ENCODE measurements at places on chromosomes 4 and X.

- no peak for DNase-seq
Observed at GRCh38 chr4:102593147-102593546, 92.0 kb downstream of the NFKB1 start.

GRCh38 chr4:119598521-119598920 is 30.1 kb downstream of the PDE5A start:
- DNase-seq, result no peak

DNA sequence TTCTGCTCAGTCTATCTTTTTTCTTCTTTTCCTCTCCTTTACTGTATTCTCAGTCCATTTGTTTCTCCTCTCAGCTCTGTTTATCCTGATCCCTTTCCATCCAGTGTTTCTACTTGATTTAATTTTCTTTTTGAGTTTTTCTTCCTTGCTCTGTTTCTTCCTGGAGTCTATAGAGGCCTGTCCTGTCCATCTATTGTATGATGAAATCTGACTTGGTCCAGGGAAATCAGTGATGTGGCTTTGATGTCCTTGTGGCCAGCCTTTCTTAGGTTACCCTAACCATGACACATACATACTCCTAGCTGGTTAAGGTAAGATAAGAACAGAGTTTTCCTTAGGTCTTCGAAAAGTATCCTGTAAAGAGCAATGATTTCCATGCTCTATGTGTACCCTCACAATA is 89.3 kb upstream of the LNX1 start:
- DNase-seq, result no peak

- DNase-seq, result peak; percentile 22
Observed at GRCh38 chrX:20362268-20363267, 95.9 kb upstream of the RPS6KA3 start.

GRCh38 chrX:97471071-97471470 is 587.4 kb downstream of the RPA4 start:
- no peak for DNase-seq

DNA sequence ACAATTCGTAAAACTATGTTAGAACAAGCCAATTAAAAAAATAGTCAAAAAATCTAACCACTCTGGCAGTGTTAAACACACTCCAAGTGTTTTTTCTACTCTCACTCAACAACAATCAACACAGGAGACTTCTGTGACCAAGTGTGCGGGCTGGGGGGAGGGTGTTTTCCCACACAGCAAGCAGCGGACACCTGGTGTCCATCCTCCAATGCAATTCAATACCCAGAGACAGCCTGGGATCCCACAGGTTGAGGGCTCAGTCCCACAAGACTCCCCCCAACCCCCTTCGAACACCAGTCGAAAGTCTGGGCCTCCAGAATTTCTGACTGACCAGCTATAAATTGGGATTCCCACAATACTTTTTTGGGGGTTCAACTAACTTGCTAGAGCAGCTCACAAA is 8.3 kb upstream of the PIM2 start:
- DNase-seq, result no peak

GRCh38 chr4:174119830-174120229 is 163.6 kb downstream of the FBXO8 start:
- no peak for DNase-seq

DNA sequence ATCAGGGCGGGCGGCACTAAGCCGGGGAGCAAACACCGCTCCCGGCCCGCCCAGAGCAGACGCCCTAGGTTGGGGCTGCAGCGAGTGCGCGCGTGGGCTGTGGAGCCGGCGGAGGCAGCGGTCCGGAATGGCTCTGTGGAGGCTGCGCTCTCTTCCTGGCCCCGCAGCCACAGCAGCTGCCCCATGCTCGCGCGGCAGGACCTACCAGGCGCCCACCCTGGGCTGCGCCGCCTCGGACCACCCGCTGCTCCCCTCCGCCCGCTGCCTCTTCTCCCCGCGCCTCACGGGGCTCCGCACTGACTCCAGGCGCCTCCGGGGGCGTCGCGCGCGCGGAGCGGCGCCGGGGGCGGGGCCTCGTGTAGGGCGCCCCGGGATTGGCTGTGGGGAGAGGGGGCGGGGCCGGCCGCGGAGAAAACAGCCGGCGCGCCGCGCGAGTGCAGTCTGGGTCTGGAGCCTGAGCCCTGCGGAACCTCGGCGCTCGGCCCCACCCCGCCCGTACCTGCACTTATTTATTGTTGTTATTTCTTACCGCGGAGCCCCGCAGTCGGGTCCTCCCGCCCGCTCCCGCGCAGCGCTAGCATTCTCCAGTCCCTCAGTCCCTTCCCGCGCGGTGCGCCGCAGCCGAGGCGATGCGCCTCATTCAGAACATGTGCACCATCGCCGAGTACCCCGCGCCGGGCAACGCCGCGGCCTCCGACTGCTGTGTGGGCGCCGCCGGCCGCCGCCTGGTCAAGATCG is at the start of gene RASL11B:
TSS of gene RASL11B (plus strand) at position 439 of the 738 bp plus-strand sequence. CDS start at position 630, 191 bp downstream.
- DNase-seq, result peak; percentile 92

DNA sequence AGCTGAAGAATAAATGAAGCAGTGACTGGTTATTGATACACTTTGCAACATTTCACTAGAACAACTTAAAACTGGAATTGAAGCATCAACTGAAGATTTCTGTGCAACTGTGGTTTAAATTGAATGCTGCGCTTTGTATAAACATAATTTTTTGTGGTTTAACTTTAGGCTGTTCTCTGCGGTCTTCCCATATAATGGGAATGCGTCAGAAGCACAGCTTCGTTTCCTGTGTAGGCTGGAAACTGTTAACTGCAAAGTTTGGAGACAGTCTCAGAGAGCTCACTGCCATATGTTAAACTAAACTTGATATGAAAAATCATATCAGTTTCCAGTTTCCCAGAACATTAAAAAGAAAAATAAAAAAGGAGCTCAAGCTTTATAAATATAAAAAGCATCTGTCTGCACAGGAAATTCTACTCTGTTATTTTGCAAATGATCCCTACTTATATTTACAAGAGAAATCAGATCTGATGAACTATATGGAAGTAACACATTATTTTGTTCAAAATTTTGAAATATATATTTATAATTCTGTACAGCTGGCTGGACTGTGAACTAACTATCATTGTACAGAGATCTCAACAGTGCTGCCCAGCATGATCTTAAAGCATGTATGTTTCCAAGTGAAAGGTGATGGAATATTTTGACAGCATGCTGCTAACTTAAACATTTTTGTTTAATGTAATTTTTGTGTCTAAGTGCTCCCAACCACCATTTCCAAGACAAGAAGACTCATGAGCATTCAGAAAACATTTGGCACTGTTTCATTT is 139.9 kb downstream of the NDST3 start:
- no peak for DNase-seq

- DNase-seq, result no peak
Observed at GRCh38 chr4:5452156-5452555, 256.2 kb downstream of the EVC2 start.

- DNase-seq, result no peak
Observed at GRCh38 chrX:115399306-115399705, 109.8 kb downstream of the LUZP4 start.

DNA sequence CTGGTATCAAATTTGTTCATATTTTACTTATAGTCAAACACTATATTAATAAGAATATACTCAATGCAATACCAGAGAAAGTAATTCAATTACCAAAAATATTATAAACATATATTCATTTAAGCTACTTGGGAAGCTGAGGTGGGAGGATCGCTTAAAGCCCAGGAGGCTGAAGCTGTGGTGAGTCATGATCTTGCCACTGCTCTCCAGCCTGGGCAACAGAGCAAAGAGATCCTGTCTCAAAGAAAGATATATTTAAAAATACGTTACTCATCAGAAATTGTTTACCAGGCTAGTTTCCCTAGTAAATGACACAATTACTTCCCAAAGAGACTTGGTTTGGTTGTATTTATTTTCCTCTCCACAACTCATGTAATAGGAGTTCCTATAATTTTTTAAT is 433.6 kb downstream of the GASK1B start:
- no peak for DNase-seq

GRCh38 chrX:129642641-129643040 is 12.1 kb downstream of the APLN start:
- DNase-seq, result no peak

DNA sequence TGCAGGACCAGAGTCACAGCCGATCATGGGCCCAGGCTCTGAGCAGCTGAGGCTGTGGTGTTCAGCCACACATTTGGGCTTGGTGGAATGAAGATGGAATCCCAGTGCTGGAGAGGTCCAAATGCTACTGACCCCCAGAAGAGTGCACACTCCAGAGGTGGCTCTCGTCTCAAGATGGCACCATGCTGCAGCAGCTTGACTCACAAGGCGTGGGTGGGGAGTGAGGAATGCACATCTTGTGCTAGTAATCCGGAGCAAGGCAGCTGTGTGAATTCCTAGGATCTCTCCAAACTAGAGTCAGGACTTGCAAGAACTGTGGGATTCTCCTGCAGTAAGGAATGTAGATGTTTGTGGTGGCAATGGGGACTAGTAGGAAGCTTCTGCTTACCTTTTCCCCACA is 28.7 kb downstream of the RAB28 start:
- no peak for DNase-seq

- no peak for DNase-seq
Observed at GRCh38 chrX:29487714-29488113, 727.6 kb upstream of the MAGEB2 start.

DNA sequence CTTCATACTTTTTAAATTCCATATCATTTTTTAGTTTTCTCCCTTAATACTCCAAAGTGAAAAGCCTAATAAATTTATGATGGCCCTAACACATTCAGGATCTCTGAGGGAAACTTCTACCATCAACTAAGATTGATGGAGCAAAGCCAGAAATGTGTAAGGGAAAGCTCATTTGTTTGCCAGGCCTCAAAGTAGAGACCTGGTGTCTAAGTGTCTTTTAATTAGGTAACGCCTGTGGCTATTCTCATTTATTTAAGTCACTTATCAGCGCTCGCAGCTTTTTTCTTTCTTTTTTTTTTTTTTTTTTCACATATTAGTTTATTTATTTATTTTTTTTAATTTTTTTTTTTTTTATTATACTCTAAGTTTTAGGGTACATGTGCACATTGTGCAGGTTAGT is 242.4 kb downstream of the TMA16 start:
- DNase-seq, result no peak

GRCh38 chrX:134551376-134552048 is 91.5 kb downstream of the HPRT1 start:
- DNase-seq, result no peak

- no peak for DNase-seq
Observed at GRCh38 chr4:76523593-76523992, 88.6 kb downstream of the SHROOM3 start.

- DNase-seq, result no peak
Observed at GRCh38 chr4:104592183-104592582, 97.5 kb upstream of the CXXC4 start.

DNA sequence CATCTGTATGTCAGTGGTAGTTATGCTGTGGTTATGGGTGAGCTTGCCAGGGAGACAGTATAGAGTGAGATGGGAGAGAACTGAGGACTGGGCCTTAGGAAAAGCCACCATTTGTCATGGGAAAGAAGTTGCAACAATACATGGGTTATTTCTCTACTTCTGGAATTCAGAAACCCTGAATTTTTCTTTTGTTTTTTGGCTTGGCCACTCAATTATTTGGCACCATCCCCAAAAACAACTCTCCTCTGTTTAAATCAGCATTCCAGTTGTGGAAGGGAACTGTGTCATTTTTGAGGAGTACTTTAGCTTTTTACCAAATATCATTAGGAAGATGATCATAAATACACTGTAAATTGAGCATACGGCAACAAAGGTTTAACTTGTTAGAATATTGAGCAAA is 41.1 kb upstream of the ACSL4 start:
- no peak for DNase-seq

GRCh38 chr4:107392951-107393350 is 327.1 kb downstream of the PAPSS1 start:
- DNase-seq, result no peak

DNA sequence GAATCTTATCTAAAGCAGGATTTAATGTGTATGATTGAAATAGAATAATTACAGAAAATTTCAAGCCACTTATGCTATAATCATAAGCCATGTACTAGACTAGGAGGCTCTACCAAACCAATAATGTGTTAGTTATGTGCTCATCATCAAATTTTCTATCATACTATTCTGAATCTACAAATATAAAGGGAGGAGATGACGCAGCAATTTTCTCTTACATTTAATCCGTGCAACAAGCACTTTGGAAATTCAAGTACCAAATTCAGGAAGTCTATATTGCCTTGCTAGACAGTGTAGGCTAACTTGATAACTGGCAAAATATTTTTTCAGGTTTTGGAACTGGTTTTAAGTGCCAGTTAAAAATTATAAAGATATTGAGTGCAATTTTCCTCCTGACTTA is 283.5 kb downstream of the C4orf33 start:
- DNase-seq, result no peak

GRCh38 chr4:47715716-47716416 is 122.0 kb downstream of the CORIN start:
- DNase-seq, result no peak

DNA sequence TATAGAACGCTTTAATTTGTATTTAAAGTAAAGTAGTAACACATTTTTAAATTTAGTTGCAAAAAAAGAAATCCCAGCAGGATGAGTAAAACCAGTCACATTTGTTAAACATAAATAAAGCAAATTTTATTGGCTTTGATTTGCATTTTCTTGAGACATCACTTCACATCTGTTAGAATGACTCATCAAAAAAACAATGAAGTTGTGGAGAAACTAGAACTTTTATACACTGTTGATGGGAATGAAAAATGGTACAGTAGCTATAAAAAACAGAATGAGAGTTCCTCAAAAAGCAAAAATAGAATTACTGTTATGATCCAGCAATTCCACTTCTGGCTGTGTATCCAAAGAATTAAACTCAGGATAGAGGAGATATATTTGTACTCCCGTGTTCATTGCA is 454.0 kb upstream of the KLHL4 start:
- no peak for DNase-seq

- peak; percentile 46 for DNase-seq
Observed at GRCh38 chrX:154750301-154751202, at the start of gene GAB3. GAB3 (minus strand) TSS chrX:154751077; CDS start chrX:154751025, 52 bp downstream.

- DNase-seq, result no peak
Observed at GRCh38 chrX:31872007-31872406, 800.2 kb upstream of the FTHL17 start.

- peak; percentile 90 for DNase-seq
Observed at GRCh38 chrX:154443992-154444754, at the start of gene FAM50A. FAM50A (plus strand) TSS chrX:154444141; CDS start chrX:154444236, 95 bp downstream.

- DNase-seq, result no peak
Observed at GRCh38 chrX:49177873-49178480, 6.3 kb downstream of the PLP2 start.

Measured in HEK293T (cell line).